ENCODE measurements at places on chromosomes 12 and 14.

GRCh38 chr12:104155711-104156555 is 17.9 kb upstream of the NFYB start:
- DNase-seq: no peak

DNA sequence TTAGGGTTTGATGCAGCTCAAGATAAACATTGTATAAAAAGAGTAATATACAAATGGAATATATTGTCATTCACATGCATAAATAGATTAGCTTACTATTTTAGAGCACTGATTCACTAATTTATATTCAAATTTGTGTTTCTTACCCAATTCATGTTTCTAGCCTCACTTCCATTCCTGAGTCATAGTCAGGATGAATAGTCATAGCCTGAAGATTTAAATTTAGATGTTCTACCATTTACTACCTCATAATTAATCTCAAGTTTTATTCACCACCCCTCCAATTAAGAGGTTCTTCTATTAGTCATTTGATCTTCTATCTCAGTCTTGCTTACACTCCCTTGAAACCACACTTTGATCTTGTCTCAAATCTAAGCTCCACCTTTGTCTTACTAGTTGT is 38.7 kb downstream of the ANO4 start:
- DNase-seq: no peak

- DNase-seq: no peak
Measured at GRCh38 chr12:109582636-109583035, 9.0 kb downstream of the MVK start.

DNA sequence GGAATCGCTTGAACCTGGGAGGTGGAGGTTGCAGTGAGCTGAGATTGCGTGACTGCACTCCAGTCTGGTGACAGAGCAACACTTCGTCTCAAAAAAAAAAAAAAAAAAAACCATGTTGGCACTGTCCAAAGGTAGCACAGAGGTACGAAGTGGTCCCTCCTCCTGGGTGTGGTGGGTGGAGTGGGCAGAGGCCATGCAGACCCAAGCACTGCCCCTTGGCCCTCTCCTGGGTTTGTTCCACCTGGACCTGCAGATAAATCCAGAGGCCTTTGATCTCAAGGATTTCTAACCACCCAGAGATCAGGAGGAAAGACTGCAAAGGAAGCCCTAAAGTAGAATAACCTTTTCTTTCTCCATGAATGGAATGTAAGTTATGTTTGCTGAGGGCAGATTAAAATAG is 8.7 kb upstream of the GALNT6 start:
- no peak for DNase-seq

- no peak for DNase-seq
Measured at GRCh38 chr12:76109879-76110278, 25.4 kb upstream of the NAP1L1 start.

DNA sequence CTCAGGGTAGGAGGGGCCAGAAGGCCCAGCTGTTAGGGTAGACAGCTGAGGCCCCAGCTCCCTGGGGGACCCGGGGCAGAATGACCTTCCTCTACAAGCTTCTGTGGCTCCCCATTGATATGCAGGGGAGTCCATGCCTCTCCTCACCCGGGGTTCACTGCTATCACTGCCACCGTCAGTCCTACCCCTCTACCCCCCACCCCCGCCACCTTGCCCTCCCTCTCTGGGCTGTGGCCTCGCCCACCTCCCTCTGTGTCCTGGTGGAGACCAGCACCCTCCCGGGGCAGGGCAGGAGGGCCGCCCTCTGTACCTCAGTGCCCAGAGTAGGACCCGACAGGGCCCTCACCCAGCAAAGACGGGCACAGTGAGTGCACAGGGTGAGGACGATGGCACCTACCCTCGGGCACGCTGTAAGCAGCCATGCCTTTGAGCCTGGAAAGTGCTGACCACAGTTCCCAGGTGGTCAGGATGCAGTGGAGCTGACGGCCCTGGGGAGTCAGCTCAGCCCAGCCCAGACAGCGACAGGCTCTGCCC is 88.4 kb upstream of the SFSWAP start:
- no peak for DNase-seq

GRCh38 chr12:42810006-42810405 is 220.5 kb upstream of the PRICKLE1 start:
- no peak for DNase-seq

DNA sequence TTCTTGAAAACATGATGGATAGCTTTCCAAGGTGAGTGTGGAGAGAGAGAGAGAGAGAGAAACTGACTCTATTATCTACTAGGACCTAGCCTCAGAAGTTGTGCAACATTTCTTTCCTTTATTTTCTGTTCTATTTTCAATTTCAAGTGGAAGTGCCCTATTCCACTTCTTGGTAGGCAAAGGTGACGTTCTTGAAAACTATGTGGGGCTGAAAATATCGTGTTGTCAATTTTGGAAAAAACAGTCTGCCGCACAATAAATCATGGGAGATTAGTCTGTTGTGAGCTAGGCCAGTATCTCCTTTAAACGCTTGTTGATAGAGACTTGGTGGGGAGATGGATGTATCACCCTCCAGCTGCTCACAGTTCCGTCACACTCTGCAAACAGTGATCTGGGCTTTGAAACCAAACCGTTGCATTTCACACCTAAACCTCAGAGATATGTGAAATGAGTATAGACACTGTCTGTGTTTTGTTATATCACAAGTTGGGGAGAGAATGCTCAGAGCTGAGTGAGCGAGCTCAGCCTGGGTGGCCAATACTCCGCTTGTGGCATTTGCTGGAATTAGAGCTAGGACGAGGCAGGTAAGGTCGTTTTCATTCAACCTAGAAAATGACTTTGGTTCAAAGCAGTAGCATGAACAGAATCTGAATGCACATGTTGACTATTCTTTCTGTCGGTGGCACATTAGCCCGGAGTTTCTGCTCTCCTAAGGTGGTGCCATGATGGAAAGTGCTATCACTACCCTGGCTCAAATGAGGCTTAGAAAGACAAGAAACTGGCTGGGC is 75.1 kb upstream of the ST8SIA1 start:
- DNase-seq: peak; percentile 22

GRCh38 chr14:67461341-67461985 is 27.1 kb downstream of the TMEM229B start:
- DNase-seq: no peak

DNA sequence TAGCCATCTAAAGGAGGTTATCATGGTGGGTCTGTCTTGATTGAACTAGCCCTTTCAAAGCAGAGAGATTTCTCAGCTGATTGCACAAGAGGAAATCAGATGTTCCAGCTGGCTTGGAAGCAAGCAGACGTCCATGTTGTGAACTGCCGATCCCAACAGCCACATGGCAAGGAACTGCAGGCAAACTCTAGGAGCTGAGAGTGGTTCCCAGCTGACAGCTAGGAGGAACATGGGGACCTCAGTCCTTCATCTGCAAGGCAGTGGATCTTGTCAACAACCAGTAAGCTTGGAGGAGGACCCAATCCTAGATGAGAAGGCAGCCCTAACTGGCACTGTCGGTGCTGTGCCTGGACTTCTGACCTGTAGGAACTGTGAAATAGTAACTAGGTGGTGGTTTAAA is 7.7 kb downstream of the ACVR1B start:
- DNase-seq: no peak

- no peak for DNase-seq
Measured at GRCh38 chr12:88743946-88744685, 163.8 kb upstream of the KITLG start.

DNA sequence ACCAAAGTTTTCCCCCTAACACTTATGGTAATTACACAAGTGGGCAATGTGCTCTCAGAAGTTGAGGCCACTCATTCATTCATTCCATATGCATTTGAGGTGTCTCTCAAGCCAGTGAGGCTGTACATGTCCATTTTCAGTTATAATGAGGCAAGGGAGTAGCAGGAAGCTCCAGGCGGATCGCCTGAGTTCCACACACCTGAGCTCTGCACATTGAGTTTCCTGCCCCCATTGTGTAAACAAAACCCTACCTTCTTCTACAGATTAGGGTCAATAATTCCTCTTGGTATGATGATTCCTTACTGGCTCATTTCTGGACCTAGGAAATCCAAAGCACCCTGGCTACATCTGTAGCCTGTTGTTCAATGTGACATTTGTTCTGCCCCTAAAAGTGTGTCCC is 555.3 kb downstream of the MED13L start:
- no peak for DNase-seq

- no peak for DNase-seq
Measured at GRCh38 chr14:70671652-70672644, 30.2 kb downstream of the TTC9 start.

- no peak for DNase-seq
Measured at GRCh38 chr14:22095860-22096513, 422.4 kb upstream of the OR4E1 start.

All from stimulated activated CD8-positive, alpha-beta memory T cell treated with anti-CD3 and anti-CD28 coated beads, Interleukin-7, amount 100 ng/mL, for 1 hour (primary cell).